Adipocyte (in vitro differentiated cells): ENCODE measurements at places on chromosomes 7 and 10.

GRCh38 chr10:62742536-62743061, 61.9 kb upstream of the ADO start:
- no peak for DNase-seq

GRCh38 chr7:159329818-159330378, 185.2 kb upstream of the VIPR2 start:
- no peak for DNase-seq

- DNase-seq, result peak; percentile 87
Observed at GRCh38 chr10:62231371-62231770, 37.3 kb downstream of the RTKN2 start.

DNA sequence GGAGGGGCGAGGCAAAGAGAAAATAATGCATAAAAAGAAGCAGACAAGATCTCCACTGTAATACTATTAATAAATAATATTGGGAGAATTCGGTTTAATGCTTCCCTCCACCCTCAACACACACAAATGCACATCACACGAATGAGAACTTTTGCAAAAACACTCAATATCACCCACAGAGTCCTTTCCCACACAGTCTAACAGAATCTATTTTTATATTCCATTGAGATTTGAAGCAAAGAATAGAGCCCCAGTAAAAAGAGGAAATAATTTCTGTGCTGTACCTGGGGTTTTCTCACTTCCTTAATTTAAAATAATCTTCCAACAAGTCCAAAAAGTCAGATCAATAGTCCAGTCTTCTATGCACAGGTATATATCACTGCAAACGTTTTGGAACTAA, 17.0 kb downstream of the PIK3AP1 start:
- no peak for DNase-seq

GRCh38 chr7:55965100-55965470, 700 bp downstream of the NIPSNAP2 start:
- no peak for DNase-seq
